ENCODE measurements at places on chromosomes 1 and 21.

DNA sequence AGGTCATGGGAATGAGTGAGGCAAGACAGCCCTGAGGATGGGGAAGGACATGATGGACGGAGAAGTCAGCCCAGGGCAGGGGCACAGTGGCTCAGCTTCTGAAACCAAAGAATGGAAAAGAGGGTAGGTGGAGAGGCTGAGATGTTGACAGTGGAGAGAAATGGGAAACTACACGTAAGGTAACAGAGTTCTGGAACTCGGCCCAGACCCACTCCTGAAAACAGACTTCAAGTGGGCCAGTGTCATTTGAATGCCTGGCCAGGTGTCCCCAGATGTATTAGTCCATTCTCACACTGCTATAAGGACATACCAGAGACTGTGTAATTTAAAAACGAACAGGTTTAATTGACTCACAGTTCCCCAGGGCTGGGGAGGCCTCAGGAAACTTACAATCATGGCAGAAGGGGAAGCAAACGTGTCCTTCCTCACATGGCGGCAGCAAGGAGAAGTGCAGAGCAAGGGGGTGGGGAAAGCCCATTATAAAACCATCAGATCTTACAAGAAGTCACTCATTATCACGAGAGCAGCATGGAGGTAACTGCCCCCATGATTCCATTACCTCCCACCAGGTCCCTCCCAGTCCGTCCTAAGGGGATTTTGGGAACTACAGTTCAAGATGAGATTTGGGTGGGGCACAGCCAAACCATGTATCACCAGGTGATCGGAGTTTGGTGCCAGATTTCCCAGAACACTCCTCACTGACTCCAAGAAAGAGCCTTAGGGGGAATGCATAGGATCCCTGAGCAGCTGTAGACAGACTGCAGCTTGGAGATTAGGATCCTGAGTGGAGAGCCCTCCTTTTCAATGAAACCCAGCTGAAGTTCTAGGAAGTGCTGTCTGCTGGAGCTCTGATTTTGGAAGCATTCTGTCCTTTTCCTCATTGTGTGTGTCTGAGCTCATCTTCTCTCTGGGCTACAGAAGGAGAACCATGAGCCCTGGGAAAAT, 40.3 kb downstream of the FHAD1 start:
- H3K4me3 ChIP-seq: no peak overlapping the region
- DNase-seq: no peak
- H3K4me1 ChIP-seq: no peaks in the 10 kb centered on the region
- no peaks in the 10 kb centered on the region for H3K36me3 ChIP-seq

- peaks cover 19% of the 10 kb centered on the region for H3K4me1 ChIP-seq
- H3K4me3 ChIP-seq: no peak overlapping the region
- peaks cover 8% of the 10 kb centered on the region for H3K27me3 ChIP-seq
- H3K36me3 ChIP-seq: no peaks in the 10 kb centered on the region
- peak; percentile 25 for DNase-seq
- no peak overlapping the region for H3K27ac ChIP-seq
Observed at GRCh38 chr1:33429856-33430691, 821 bp downstream of the PHC2 start.

DNA sequence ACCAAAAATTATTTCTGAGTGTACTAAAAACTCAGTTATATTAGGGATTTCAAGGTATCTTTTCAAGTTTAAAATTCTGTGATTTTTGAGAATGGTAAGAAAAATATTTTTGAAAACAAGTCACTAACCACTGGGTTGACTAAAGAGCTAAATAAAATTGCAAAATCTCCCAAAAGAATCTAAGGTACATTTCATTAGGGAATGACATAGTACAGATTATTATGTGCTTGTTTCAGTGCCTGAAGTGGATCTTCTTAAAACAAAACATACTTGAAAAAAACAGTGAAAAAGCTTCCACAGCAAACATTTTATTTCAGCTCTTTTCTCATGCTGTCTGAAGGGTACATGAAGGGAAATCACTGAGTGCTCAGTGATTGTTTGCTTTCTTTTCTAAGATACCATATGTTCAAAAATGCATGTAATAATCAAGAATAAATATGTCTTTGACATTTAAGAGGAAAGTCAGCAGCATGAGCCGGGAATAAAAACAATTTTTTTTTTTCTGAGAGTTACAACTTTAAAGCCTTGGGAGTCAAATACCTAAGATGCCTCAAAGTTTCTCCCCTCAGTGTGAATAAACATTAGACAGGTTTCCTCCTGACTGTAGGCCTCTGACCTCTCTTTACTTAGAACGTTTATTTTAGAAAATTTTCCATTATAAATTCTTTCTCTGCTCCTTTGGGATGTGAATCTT, 200.7 kb downstream of the KCNT2 start:
- peaks cover 5% of the 10 kb centered on the region for H3K4me1 ChIP-seq
- H3K36me3 ChIP-seq: peaks cover 2% of the 10 kb centered on the region
- DNase-seq: no peak
- no peak overlapping the region for H3K4me3 ChIP-seq
- H3K27me3 ChIP-seq: no peaks in the 10 kb centered on the region

DNA sequence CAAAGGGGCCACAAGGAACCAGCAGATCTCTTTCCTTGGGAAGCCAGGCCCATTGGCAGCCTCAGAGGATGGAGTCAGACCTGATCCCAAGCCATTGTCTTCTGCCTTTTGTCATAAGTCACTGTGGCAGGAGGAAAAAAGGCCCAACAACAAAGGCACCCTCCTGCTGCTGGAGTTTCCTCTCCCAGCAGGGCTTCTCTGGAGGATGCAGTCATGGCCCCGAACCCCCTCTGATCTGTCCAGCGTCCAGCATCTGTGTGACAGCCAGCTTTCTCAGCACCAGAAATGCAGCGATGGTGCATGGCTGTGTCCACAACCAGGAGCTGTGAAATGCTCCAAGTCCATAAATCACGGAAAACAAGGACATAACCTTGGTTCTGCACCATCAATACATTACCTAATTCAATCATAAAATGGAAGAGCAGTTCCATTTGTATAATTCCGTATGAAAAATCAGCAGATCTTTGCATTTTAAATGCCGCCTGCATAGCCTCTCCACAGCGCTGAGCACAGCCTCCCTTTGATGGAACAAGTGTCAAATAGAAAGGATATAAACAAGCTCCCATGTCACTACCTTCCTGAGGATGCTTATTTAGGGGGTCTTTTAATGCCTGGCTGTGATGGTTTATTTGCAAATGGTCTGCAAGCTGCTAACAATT, 30.6 kb downstream of the AJAP1 start:
- no peaks in the 10 kb centered on the region for H3K27me3 ChIP-seq
- H3K36me3 ChIP-seq: no peaks in the 10 kb centered on the region
- H3K4me3 ChIP-seq: no peak overlapping the region
- peak overlapping the region; percentile 89 for H3K27ac ChIP-seq
- no peak for DNase-seq

DNA sequence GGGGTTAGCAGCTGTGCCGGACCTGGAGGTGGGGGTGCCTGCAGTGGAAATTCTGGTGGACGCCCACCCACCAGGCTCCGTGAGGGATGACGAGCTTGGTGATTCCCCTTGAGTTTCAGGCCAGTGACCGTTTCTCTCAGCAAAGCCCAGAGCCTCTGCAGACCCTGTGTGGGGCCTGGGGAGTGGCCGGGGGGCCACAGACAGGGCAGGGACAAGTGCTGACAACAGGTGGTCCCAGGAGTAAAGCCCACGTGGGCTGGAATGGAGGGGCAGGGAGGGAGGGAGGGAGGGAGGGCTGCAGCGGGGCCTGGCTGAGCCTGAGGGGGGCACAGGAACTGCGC, 52.8 kb downstream of the COL18A1 start:
- H3K4me3 ChIP-seq: no peak overlapping the region
- H3K36me3 ChIP-seq: peaks cover 6% of the 10 kb centered on the region
- DNase-seq: no peak
- peaks cover 6% of the 10 kb centered on the region for H3K4me1 ChIP-seq
- H3K27me3 ChIP-seq: peaks cover 2% of the 10 kb centered on the region

GRCh38 chr1:59769736-59770095, 45.0 kb upstream of the HOOK1 start:
- no peak overlapping the region for H3K27ac ChIP-seq
- H3K36me3 ChIP-seq: no peaks in the 10 kb centered on the region
- H3K4me3 ChIP-seq: no peak overlapping the region
- H3K4me1 ChIP-seq: peaks cover 29% of the 10 kb centered on the region
- no peak for DNase-seq

DNA sequence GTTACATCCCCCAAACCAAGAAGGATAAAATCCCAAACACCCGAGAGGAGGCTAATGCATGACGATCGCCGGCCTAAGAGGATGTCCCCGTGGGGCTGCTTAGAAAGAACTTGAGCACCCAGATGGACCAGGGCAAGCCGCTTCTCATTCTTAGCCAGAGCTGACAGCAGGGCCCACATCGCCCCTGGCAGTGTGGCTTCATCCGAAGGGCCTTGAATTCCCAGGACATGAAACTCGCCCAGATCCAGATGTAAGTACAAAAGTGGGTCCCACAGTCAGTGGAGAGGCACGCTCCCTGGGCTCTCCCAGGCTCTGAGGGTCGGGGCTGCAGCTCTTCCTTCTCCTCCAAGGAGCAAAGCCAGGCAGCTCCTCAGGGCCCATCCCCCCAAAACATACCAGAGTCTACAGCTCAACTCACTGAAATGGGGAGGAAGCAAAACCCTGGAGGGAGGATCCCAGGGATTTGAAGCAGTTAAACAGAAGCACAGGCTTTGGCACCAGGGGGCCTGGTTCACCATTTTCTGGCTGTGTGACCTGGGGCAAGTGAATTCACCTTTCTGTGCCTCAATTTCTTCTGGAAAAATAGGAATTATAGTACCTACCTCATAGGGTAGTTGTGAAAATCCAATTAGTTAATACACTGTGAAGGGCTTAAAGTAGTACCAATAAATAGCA, 85.6 kb downstream of the MAN1C1 start:
- DNase-seq: no peak
- H3K36me3 ChIP-seq: no peaks in the 10 kb centered on the region
- H3K4me1 ChIP-seq: peaks cover 69% of the 10 kb centered on the region
- no peak overlapping the region for H3K4me3 ChIP-seq
- H3K27ac ChIP-seq: no peak overlapping the region

DNA sequence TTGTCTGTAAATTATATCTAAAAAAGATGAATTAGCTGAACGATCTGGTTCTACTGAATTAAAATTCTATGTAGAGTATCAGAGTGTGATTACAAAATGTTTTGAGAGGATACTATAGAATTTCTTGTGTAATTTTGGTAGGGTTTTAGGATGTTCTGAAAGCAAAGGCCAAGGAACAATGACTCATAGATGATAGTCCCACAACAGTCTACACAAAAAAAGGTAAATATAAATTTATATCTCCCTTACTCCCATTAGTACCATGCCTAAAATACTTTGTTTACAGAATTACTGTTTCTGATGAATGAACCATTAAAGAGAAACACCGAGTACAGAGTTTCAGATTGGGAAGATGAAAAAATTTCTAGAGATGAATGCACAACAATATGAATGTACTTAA, 9.5 kb downstream of the EDEM3 start:
- H3K36me3 ChIP-seq: no peaks in the 10 kb centered on the region
- DNase-seq: no peak
- H3K4me3 ChIP-seq: no peak overlapping the region
- H3K27me3 ChIP-seq: no peaks in the 10 kb centered on the region

- no peak overlapping the region for H3K4me3 ChIP-seq
- peaks cover 13% of the 10 kb centered on the region for H3K4me1 ChIP-seq
- H3K36me3 ChIP-seq: no peaks in the 10 kb centered on the region
Observed at GRCh38 chr1:178434899-178435435, 61.8 kb downstream of the CLEC20A start.

GRCh38 chr1:154304664-154305337, 16.1 kb upstream of the AQP10 start:
- H3K4me1 ChIP-seq: no peaks in the 10 kb centered on the region
- H3K27me3 ChIP-seq: peaks cover 2% of the 10 kb centered on the region
- DNase-seq: no peak
- H3K27ac ChIP-seq: no peak overlapping the region
- H3K36me3 ChIP-seq: no peaks in the 10 kb centered on the region

DNA sequence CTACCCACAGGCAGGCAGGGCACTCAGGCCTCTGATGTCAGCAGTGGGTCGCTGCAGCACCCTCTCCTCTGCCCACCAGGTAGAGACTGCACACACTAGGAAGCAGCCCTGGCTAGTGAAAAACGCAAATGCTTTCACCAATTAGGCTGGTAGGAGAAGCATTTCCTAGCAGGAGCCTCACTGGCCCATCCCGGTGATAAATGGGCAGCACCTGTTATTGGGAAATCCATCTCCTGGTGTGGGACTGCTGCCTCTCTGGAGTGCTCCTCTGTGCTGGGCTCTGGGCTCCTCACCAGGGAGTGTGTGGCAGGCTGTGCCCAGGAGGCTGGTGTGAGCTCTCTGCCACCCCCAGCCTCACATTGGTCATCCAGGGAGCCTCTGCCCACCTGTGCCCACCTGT, 28.6 kb downstream of the LRP8 start:
- H3K36me3 ChIP-seq: no peaks in the 10 kb centered on the region
- H3K27me3 ChIP-seq: peaks cover 2% of the 10 kb centered on the region
- DNase-seq: no peak
- H3K4me1 ChIP-seq: peaks cover 65% of the 10 kb centered on the region
- H3K27ac ChIP-seq: no peak overlapping the region

DNA sequence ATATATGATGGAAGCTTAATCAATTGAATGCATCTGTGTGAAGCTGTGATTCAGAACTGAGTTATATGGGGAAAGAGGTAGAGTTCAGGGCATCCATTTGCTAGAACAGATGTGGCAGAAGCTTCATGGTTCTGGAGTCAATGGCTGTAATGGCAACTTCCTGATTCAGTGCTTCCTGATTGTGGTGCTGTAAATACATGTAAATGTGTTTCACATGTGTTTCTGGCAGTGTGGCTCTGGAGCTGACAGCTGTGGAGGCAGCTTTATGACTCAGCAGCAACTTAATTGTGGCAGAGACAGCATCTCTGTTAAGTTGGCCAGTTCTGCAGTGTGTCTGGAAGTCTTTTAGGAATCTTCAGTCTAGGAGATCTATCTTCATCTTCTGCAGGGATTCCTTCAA, 226.6 kb upstream of the ZRANB2 start:
- no peaks in the 10 kb centered on the region for H3K36me3 ChIP-seq
- no peak overlapping the region for H3K4me3 ChIP-seq
- no peaks in the 10 kb centered on the region for H3K4me1 ChIP-seq
- no peak for DNase-seq

DNA sequence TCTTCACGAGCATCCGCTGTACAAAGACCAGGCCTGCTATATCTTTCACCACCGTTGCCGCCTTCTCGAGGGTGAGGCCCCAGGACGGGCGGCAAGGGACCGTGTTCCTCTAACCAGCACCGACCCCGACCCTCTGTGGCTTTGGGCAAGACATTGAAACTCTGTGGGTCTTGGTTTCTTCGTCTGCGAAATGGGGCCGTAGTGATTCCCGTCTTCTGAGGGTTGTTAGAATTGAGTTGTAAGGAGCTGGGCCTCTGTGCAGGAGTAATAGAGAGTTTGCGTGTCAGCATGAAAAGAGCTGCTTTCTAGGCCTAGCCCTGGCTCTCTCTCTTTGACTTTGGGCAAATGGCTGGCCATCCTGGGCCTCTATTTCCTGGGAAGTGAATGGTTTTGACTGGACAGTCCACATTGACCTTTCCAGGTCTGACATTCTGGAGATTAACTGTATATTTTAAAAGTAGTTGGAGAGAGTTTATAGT, 591 bp downstream of the MRPL37 start:
- no peaks in the 10 kb centered on the region for H3K27me3 ChIP-seq
- peak overlapping the region; percentile 97 for H3K27ac ChIP-seq
- H3K4me3 ChIP-seq: peak overlapping the region; percentile 93
- H3K36me3 ChIP-seq: peaks cover 5% of the 10 kb centered on the region

All from neural crest cell (in vitro differentiated cells).